ENCODE measurements at places on chromosomes 3 and 15.

GRCh38 chr3:50708620-50709019 lies 33.9 kb downstream of the DOCK3 start:
- DNase-seq: no peak

GRCh38 chr3:210669-211068 lies 14.1 kb downstream of the CHL1 start:
- DNase-seq: no peak

DNA sequence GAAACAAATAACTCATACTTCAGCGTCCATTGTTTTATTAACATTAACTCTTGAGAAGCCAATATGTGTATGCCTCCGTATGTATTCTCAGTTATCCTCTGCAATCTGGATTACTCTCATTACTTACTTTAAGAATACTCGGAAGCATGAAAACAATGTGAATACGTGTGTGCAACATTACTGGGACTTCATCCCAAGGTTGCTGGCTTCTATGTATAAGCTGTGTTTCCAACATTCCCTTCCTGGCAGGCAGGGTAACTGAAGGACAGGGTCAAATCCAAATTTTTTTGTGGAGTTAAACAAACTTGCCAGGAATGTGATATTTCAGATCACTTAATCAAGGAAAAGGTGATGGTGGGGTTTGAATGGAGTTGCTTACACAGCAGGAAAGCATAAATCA lies 34.5 kb upstream of the NR1I2 start:
- DNase-seq: peak; percentile 73

DNA sequence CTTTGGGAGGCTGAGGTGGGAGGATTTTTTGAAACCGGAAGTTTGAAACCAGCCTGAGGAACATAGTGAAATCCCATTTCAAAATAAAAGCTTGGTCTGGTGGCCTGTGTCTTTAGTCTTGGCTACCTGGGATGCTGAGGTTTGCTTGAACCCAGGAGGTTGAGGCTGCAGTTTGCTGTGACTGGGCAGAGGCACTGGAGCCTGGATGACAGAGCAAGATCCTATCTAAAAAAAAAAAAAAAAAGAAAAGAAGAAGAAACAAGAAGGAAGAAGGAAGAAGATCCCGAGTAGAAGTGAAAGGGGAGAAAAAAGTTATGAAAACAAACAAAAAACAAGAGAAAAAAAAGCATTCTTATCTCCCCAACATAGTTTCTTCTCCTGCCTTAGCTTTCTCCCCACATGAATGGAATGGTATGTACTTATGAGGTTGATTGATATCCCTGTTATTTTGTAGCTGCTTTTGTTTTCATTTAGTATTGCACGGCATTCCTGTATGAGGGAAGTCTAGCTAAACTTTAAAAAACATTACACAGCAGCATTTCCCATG lies 42.4 kb downstream of the TMEM40 start:
- peak; percentile 9 for DNase-seq

DNA sequence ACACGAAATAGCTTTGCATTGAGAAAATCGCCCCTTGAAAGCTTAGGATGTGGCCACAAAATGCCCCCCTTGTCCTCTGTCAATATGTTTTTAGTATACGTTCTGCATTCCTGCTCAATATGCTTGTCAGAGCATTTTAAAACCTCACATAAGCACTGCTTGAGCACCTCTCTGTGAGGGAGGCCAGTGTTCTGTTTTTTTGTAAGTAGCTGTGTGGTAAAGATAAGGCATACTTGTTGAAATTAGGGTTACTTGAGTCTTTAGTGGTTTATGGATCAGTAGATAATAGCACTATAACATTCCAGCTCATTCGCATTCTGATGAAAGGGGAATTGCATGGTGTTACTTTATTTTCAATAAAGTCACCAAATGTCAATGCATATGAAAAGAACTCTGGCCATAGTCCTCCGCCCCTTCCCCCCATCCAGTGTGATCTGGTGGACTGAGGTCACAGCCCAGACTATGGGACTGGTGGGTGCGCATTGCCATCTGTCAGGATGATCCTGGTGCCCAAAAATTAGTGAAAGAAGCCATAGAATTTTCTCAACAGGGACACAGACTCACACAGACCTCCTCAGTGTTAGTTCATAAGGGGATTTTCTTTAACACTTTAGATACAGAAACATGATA lies 33.1 kb downstream of the IL1RAP start:
- DNase-seq: no peak

DNA sequence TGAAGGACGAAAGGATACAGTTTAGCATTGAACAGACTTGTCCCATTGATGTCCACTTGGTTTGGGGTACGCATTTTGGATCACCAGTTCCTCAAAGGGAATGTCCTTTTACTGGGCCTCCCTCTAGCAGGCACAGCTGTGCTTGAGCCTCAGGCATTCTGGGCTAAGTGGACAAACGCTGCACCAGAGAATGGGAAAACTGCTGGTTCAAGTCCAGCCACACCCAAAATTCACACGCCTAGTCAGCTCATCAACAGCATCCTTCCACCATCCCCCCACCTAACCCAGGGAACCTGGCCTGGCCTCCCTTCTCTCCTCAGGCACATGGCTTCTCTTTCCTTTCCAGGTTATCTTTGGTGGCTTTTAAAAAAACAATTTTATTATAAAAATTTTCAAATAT lies 59.1 kb upstream of the ALDH1A3 start:
- DNase-seq: no peak

DNA sequence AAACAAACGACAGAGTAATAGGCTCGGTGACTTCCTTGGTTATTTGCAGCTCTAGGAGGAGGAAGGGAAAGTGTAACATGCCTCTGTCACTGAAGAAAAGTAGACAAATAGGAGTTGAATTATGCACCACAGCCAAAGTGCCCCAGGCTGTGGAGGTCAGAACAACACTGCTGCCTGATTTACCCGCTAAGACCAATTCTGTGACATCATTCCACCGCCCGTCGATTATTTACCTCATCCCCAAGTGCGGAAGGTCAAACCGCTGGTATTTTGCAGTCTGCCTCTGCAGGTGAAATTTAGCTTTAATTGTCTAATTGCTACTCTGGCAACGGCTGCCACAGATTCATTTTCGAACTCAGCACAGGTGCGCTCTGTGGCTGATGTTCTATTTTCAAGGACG lies 106.3 kb upstream of the PRICKLE2 start:
- DNase-seq: no peak

GRCh38 chr3:154559623-154560022 lies 129.6 kb upstream of the GPR149 start:
- DNase-seq: no peak

DNA sequence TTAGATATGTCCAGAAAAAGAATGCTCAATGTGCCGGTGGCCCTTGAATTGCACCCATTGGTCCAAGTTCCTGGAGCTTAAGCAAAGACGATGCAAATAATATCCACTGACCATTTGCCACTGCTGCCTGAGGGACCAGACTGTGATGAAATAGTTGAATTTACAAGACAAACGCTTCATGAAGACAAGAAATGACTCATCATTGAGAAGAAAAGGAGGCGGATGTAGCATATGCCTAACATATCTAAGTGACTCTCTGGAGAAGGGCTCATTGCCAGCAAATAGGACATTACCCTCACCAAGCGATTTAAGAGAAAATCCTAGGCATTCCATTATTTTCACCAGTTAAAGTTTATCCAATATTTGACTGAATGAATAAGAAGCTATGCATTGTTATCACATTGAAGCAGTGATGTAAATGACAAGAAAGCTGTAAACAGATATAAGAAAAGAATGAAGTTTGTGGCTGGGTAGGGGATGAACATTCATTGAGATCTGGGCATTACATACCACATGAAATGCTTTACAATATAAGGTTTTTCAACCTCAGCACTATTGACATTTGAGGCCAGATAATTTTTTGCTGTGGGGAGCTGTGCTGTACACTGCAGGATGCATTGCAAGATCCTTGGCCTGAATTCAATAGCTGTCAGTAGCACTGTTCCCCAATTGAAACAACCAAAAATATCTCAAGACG lies 48.9 kb upstream of the CPNE4 start:
- DNase-seq: peak; percentile 78

- DNase-seq: no peak
These were observed 48.4 kb downstream of the WNT7A start for GRCh38 chr3:13831386-13831996.

- DNase-seq: no peak
These were observed 83.4 kb downstream of the MESD start for GRCh38 chr15:80906159-80906766.

GRCh38 chr15:46892621-46893160 lies 824.6 kb upstream of the SEMA6D start:
- DNase-seq: no peak

GRCh38 chr3:103873021-103873420 lies 1438.2 kb downstream of the ZPLD1 start:
- no peak for DNase-seq

DNA sequence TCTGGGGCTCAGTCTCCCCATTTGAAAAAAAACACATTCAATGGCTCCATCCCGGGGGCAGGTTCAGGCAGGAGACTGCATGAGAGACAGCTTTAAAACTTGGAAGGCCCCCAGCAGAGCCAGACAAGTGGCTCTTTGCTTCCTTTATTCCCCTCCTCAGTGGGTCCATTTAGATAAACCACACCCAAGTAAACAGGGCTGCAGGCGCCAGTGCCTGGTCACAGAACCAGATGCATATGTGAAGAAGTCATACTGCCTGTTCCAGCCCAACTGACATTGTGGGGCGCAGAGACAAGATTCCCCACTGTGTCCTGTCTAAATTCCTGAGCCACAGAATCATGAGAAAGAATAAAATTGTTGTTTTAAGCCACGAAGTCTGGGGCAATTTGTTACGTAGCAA lies 9.0 kb downstream of the FBN1 start:
- DNase-seq: no peak

DNA sequence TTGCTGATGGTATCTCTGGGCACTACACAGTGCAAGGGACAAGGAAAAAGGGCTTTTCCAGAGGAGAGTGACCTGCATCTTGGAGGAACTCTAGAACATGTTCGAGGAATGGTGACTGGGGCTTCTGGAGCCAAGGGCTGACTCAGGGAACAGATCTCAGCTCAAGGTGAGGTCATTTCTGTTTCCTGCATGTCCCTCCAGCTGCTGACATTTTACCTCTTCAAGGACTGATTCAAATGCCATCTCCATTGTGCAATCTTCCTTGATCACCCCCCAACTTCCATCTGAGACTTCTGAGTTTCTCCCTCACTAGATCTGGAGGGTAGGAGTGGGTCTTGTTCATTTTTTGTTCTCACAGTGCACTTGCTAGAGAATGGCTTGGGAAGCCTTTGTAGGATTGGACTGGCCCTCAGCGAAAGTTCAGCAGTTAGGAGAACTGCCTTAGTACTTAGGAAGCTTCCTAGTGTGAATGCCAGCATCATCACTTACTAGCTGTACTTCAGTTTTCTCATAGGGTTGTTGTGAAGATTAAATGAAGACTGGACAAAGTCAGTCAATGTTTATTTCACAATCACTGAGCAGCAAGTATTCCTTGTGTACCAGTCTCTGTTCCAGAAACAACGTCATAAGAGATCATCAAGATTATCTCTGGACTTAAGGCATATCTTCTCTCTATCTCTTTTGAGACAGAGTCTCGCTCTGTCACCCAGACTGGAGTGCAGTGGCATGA lies 2.6 kb upstream of the IDH3A start:
- DNase-seq: no peak

- DNase-seq: peak; percentile 72
These were observed 87.5 kb downstream of the CORO2B start for GRCh38 chr15:68666120-68666811.

- peak; percentile 74 for DNase-seq
These were observed 250.9 kb upstream of the SEMA6D start for GRCh38 chr15:47466357-47466756.

DNA sequence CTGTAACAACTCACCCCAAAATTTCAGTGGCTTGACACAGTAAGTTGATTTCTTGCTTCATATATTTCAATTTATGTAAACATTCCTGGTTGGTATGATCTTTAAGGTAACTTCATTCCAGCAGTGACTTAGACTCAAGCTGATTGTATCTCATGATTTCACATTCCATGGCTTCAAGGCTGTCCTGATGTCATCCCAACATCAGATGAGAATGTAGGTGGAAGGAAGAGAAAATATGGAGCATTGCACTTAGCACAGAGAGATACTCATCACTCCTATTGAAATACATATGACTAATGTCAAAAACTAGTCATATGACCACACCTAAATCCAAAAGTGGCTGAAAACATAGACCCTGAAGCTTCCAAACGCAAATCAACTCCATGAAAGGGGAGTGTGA lies 793.8 kb downstream of the TBL1XR1 start:
- no peak for DNase-seq

- DNase-seq: no peak
These were observed 2.3 kb downstream of the PPP2R3A start for GRCh38 chr3:135967867-135968266.

GRCh38 chr3:135975053-135975452 lies 9.5 kb downstream of the PPP2R3A start:
- no peak for DNase-seq
